Stimulated activated CD8-positive, alpha-beta memory T cell treated with anti-CD3 and anti-CD28 coated beads, Interleukin-2, amount 100 ng/mL, for 1 hour (primary cell): ENCODE measurements at places on chromosomes 13 and 19.

DNA sequence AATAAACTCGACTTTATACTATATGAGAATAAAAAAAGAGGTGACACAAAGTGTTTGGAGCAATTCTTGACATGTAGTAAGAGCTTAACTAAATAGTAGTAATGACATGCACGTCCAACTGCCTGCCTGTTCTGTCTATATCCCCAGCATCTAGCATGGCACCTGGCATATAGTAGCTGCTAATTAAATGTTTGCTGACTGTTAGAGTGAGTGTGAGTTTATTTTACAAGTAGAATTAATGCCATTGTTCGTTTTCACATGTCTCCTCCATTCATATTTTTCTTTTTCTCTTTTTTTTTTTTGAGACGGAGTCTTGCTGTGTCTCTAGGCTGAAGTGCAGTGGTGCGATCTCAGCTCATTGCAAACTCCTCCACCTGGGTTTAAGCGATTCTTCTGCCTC is 38.4 kb upstream of the RNF113B start:
- DNase-seq = no peak

DNA sequence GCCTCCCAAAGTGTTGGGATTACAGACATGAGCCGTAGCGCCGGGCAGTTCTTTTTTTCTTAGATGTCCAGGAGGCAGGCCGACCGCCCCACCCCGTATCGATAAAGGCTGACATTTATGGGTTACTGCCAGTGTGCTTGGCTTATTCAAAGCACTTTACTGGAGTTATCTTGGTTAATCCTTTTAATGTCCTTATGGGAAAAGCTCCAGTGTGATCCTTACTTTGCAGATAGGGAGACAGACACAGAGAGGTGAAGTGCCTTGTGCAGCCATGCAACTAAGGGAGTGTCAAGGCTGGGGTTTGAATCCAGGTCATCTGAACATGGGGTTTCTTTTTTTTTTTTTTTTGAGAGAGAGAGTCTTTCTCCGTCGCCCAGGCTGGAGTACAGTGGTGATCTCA is 19.2 kb downstream of the NCAN start:
- DNase-seq = no peak

GRCh38 chr13:39530916-39531315 is 72.1 kb downstream of the LHFPL6 start:
- DNase-seq = no peak

- no peak for DNase-seq
These were observed 130.3 kb upstream of the SERP2 start for GRCh38 chr13:44243198-44243857.

- no peak for DNase-seq
These were observed 14.9 kb upstream of the IL4I1 start for GRCh38 chr19:49911381-49912145.

GRCh38 chr19:7063339-7063738 is 4.9 kb upstream of the MBD3L3 start:
- no peak for DNase-seq

GRCh38 chr19:13796301-13797057 is 1.2 kb downstream of the ZSWIM4 start:
- no peak for DNase-seq

GRCh38 chr19:4386041-4386782 is 14.1 kb downstream of the SH3GL1 start:
- no peak for DNase-seq

DNA sequence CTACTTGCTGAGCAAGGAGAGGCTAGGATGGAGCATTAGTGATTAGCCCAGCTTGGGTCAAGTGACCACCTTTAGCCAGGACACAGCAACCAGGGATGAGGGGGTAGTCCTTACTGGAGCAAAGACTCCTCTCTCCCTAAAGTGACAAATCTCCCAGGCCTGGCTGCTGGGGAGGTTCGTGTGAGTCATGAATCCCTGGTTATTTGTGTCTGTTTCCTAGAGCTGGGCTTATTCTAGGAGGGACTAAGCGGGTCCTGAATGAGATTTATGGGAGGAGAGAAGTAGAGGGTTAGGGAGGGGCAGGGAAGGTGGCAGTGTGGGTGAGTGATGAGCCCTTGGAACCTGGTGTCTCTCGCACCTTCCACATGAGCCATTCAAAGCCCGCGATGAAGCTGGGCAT is 487.3 kb downstream of the TSHZ3 start:
- DNase-seq = no peak

DNA sequence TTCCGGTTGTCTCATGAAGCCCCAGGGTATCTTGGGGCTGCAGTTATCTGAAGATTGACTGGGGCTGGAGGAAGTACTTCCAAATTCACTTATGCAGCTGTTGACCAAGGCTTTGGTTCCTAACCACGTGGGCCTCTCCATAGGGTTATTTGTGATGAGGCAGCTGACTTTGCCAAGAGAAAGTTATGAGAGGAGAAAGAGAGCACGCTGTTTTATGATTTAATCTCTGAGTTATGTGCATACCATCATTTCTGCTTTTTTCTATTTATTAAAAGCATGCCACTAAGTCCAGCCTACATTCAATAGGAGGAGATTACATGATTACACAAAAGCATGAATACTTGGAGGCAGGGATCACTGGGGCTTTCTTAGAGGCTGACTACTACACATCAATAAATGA is 215.5 kb downstream of the NHLRC3 start:
- DNase-seq = no peak

- no peak for DNase-seq
These were observed 20.6 kb downstream of the PPP1R37 start for GRCh38 chr19:45113628-45114027.

DNA sequence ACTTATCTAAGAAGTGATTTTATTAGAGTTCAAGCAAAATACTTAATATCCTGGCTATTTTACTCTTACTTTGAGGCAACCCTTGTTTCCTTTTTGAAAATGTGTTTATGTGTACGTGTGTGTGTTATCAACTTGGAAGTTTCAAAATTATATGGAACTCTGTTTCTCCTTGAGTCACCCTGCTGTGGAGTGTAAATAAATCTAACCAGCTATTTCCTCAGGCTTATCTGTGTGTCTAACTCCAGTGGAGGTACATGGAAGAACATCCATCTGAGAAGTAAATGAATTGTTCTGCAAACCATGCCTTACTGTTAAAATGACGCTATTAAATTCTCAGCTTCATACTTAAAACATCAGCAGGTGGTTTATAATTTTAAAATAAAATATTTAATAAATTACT is 583.4 kb upstream of the SLITRK5 start:
- DNase-seq = no peak

- no peak for DNase-seq
These were observed 1541.8 kb downstream of the EFNB2 start for GRCh38 chr13:104993708-104994107.

GRCh38 chr13:52723181-52723580 is 16.4 kb downstream of the CNMD start:
- no peak for DNase-seq

GRCh38 chr19:13505761-13506470 is 363 bp downstream of the CACNA1A start:
- no peak for DNase-seq
